Globus pallidus (tissue), 1 donor: ENCODE measurements at places on chromosomes 2 and 18.

DNA sequence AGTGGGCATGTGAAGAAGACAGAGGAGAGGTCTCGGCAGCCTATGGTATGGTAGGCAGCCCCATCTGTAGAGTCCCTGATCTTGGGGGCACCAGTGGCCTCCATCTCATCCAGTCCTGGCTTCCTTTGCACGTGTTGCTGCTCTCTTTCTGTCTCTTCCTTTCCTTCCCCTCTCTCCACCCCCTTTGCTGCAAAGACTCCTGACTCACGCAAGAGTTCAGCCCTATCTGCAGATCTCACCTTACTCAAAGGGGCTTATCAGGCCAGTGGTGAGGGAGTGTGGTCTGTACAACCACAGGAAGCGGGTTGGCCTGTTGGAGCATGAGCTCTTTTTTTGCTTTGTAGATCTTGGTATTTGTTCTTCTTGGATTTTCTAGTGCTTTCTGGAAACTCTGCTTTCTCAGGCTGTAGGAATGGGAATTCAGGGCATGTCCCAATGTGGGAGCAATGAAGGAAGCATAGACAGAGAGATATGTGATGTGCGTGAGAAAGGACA, 14.6 kb upstream of the NT5DC4 start:
- DNase-seq: no peak

DNA sequence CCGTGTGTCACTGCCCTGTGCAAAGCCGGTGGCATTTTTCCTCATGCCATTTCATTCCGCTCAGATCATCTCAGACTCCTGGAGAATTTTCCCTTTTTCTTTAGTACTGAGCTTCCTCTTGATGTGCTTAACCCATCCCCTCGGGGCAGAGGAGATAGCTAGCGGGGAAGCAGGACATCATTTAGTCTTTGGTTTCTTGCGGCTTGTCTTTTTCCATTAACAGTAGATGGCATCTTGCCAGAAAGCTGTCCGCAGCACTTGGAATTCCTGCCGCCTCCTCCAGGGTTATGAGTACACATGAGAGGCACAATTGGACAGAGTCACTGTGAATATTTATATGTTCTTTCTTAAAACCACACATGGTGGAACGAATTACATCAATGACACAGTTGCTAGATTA, 226.6 kb downstream of the ALPK2 start:
- DNase-seq: no peak

DNA sequence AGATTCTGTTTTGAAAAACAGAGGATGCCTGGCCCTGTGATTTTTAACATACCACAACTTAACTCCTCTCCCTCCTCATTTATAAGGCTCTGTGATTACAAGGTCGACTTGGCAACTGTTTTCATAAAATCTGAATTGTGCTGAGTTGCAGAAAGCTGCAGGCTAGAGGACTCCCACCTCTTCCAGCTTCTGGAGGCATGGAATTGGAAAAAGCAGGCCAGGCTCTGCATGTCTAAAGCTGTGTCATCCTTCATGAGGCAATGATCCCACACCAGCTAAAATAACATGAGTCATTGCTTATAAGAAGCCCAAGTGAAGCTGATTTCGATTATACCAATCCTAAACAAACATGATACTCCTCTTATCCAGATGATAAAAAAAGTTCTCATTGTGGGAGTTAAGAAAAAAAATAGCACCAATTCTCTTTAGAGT, 11.7 kb downstream of the ARHGAP28 start:
- no peak for DNase-seq

- no peak for DNase-seq
Observed at GRCh38 chr2:159065313-159065712, 96.9 kb downstream of the TANC1 start.

DNA sequence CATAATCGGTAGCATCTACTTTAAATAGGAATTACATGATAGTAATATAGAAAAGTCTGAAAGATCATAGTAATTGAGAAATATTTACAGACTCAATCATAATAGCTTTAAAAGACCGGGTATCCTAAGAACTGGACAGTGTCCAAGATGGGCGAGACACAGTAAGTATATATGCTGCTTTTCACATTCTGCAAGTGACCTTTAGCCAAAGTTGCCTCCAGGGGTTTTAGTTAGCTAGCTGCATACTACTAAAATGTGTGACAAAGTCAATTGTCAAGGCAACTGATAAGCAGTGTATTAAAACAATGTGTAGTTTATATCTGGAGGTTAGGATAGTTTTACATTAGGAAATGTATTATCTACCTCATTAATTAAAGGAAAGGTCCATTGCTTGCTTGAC, 24.6 kb downstream of the CD302 start:
- no peak for DNase-seq

DNA sequence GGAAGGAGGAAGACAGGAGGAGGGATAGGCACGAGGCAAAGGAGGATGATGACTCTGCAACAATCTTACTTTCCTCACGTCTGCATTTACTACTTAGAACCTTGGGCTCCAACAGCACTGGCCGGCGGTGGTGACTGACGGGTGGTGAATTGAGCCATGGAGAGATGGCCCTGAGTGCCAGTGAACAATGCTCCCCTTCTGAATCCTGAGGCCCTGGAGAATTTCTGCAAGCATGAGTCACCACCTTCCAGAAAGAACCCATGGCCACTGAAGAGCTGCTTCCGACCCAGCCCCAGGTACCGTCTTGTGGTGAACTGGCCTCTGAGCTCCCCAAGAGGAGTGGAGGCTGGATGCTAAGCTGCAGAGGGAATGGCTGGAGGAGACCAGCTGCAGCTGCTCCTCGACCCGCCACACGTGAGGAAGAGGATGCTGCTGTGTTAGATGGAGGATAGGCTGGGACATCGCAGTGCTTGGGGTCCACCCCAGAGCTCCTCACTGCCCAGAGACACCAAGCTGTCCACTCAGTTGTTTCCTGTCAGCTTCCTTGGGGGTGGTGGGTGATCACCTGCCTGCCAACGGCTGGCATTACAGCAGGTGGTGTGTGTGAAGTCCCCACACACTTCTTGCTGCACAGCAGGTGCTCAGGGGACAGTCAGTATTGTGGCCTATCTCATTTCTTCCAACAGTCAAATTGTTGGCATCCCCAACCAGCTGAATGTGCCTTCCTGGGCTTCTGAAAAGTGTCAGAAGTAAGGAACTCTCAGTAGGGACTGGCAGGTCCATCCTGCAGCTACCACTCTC, 186.5 kb upstream of the ID2 start:
- DNase-seq: no peak

- DNase-seq: no peak
Observed at GRCh38 chr18:44186001-44186400, 494.7 kb upstream of the SETBP1 start.

DNA sequence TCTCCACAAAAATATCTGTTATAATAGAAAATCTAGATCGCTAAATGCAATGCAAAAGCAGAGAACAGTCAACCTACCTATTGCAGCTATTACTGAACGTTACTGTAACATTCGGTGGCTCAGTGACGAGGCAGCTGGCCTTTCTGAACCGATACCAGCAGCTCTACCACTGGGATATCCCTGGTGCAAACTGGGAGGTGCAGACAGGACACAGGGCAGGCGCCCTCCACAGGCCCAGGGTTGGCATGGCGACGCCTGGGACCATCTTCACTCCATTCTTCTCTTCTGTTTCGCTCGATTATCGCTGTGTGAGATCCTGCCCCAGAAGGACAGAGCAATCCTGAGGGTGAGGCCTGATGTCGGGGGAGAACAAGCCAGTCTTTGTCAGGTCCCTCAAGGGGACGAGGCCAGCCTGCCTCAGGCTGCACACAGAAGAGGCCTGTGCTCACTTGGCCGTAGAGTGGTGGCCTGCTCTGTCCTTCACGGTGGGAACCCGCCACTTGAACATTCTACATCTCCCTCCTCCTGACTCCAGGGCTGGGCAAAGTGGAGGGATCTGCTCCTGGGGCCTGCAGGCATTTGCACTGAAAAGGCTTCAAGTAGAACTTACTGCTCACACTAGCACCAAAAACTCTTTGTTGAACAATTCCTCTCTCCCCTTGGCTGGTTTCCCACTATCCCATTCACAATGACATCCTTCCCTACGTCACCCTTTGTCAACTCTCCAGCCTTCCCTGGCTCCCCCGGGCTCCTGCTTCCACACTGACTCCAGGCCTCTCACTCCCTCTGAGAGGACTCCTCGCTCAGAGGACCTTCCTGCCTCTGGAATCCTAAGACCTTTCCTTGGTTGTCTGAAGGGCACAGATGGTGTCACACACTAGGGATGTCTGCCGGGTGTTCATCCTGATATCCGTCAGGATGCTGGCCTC, 49.7 kb downstream of the CYRIA start:
- DNase-seq: peak; percentile 88

DNA sequence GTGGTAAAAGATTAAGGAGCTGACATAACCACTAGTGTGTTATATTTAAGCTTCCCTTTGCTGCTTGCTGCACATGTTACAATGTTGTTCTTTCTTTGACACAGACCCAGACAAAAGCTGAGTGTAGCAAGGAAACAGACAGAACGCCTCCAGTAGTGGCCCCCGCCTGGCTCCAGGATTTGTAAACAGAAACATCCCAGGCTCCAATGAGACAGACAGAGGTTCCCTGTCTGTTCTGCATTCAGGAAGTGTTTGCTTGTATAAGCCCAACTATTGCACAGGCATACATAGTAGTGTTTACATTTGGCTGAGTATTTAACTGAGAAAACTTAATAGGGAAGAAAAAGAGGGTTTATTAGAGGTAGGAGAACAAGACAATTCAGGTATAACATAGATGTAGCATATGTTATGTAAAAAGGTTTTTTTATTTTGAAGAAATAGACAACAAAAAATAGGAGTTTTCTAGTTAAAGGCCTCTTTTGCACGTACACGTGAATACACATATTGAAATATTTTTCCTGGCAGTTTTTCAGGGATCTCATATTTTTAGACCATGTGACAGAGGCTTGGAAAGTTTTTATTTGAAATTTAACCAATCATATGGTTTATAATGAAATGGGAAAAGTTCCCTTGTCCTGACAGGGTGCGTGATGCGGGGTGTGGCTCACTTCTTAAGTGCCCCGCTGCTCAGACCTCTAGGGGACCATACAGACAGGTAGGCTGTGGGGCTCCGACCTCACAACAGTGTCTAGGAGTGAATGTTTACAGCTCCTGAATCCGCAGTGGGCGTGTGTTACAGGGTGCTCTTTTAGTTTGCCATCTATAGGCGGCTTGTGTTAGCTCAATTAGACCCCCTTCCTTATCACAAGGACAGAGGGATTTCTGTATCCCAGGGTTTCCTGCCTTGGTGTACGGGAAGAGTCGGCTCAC, 118.4 kb downstream of the BMPR2 start:
- peak; percentile 80 for DNase-seq

- no peak for DNase-seq
Observed at GRCh38 chr2:191660575-191660974, 17.4 kb upstream of the NABP1 start.

GRCh38 chr18:7846335-7846734, 279.2 kb downstream of the PTPRM start:
- DNase-seq: no peak

GRCh38 chr2:159164457-159164911, 122.0 kb downstream of the WDSUB1 start:
- DNase-seq: no peak

DNA sequence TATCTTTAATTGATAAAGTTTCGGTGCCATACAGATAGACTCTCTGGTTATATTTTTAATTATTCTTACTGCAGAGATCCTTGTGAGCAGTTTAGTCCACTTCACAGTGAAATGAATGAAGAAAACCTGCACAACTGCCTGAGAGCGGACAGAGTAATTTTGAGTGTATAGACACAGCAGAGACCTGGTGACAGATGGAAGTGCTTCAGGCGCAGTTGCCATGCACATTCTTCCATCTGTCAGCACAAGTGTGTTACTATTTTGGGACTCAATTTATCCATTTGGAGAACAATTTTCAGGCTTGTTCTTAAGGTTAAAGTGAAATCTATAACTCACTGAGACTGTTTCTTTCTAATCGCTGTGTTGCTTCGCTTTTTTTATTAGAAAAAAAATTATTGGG, 147.8 kb upstream of the SPHKAP start:
- no peak for DNase-seq

DNA sequence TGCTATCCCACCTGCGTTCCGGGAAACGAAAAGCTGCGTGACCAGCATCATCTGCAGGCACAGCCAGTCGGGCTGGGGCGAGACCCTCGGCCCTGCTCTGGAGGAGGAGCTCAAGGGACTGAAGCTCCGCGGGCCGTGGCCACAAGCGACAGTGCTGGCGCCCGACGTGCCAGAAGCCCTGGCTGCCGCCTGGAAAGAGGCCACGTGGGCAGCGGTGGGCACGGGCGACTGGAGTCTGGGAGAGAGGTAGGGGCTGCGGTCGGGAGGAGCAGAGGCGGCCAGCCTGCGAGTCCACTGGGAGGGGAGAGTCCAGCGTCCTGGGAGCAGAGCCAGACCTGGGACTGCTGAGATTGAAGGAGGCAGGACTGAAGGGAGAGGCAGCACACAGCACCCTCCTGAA, 9.2 kb downstream of the DTYMK start:
- no peak for DNase-seq

DNA sequence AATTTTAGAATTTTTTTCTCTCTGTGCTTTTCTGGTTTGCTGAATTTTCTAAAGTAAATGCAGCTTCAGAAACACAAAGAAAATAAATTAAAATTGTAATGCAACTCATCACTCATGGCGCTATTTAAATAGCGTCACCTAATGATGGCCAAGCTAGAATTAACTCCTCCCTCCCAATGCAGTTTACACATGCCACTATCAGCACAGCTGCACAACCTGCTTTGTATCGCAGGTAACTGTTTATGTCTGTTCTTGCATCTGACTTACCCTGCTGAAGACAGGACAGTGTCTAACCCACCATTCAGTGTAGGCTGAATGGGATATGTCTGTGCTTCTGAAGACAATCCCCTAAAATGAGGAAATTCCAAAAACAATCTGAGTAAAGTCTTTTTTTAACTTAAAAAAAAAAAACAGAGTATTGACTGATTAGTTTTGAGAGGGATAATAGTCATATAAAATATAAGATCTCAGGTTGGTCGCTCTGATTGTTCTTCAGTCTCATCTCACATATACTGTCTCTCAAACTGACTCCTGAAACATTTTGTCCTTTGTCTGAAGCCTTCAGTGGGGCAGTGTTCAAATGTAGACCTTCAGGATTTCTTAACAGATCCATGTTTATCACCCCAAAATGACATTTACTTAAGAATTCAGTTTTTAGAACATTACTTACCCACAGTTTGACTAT, 271.4 kb downstream of the ZEB2 start:
- DNase-seq: no peak

- no peak for DNase-seq
Observed at GRCh38 chr2:234258562-234259141, 208.2 kb downstream of the SPP2 start.
